ENCODE measurements at places on chromosomes 12 and 14.
A peak's percentile ranks its signal among the peaks of the same experiment; 100 is the strongest.

DNA sequence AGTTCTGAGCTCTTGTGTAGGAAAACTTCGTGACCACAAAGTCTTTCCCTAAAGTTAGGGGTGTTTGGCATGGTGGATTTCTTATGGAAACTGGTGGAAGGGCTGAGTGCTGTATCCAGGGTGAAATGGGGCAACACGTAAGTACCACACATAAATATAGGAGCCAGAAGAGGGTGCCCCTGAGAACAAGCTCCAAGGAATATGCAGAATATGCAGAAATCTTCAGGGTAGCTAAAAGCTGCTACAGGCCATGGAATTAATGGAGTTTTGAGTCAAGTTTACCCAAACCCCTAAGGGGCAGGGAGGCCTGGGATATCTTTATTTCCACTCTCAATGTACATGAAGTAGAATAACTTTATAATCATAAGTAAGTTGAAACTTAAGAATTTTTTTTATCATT lies 44.0 kb downstream of the ZNF664 start:
- DNase-seq: no peak

DNA sequence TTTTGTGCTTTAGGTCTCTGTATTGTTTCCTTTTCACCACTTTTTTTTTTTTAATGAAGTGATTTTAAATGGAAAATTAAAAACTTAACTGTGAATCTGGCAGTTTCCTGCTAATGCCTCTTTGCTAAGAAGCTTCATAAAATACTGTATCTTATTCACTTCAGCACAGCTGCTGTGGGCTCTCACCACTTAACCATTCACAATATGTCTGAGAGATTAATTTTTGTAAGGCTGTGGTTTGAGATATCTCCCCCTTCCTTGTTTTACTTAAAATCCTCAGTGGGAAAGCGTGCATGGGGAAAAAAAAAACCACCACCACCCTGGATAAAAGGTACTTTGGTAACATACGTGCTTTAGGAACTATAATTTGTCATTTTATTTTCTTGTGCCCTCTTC lies 115.9 kb downstream of the ETV6 start:
- DNase-seq: no peak

DNA sequence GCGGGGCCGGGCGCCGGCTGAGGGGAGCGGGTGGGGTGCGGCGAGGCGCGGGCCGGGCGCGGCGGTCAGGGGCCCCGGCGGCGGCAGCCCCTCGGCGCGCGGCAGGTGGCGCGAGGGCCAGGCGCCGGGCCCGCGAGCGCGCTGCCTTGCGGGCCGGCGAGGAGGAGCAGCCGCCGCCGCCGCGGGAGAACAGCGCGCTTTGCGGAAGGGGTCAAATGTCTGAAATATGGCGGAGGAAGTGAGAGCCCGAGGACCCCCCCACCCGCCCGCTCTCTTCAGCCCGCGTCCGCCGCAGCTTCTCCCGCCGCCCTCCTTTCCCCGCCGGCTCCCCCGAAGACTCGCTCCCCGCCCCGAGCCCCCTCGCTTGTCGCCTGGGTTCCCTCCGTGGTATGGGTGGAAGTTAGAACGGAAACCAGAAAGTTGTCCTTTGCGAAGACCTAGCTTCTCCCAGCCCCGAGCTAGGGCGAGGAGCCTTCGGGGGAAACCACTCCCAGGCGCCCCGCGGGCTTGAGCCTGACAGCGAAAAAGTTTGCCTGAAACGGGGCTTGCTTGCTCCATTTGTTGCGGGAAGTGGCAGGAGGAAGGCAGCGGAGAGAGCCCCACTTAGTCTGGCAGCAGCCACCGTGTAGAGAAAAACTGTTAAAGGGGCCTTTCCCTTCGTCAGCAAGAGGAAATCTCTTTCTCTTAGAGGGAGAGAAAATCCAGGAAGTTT lies 551 bp downstream of the RAP1B start:
- DNase-seq: peak; percentile 22

DNA sequence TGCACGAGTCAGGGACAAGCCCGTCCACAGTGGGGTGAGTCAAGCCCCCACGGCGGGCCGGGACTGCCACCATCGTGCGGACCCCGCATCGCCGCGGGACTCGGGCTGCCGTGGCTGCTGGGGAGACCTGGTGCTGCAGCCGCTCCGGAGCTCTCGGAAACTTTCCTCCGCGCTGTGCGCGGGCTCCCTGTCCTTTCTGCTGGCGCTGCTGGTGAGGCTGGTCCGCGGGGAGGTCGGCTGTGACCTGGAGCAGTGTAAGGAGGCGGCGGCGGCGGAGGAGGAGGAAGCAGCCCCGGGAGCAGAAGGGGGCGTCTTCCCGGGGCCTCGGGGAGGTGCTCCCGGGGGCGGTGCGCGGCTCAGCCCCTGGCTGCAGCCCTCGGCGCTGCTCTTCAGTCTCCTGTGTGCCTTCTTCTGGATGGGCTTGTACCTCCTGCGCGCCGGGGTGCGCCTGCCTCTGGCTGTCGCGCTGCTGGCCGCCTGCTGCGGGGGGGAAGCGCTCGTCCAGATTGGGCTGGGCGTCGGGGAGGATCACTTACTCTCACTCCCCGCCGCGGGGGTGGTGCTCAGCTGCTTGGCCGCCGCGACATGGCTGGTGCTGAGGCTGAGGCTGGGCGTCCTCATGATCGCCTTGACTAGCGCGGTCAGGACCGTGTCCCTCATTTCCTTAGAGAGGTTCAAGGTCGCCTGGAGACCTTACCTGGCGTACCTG lies 1.1 kb downstream of the PDE3A start:
- no peak for DNase-seq

- DNase-seq: no peak
Measured at GRCh38 chr12:32450768-32451167, 51.4 kb downstream of the FGD4 start.

DNA sequence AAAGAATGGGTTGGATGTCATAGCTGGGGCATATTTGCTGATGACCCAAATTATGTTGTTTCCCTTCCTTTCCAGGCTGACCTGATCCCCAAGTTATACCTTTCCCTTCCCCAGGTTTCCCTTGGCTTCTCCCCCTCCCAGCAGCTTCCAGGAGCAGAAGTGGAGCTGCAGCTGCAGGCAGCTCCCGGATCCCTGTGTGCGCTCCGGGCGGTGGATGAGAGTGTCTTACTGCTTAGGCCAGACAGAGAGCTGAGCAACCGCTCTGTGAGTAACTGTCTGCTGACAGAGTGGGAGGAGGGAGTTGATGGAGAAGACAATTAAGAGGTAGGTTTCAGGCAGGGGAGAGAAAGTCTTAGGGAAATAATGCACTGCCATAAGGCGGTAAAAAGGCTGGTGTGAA lies 25.0 kb downstream of the A2ML1 start:
- DNase-seq: no peak

DNA sequence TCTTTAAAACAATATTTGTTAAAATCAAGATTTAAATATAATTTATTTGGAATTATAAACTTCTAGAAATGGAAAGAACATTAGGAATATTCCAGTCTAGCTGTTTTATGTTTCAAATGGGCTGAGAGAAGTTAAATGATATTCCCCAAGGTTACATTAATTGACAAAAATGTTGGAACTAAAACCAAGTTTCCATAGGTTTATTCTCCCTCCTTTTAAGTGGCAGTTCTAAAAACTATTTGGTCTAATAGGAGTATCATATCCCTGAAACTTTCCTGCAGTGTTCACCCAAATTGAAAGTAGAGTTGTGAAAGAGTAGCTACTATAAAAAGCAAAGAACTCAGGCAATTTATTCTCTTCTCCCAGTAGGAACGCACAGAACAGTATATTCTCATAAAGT lies 1185.5 kb downstream of the LRFN5 start:
- DNase-seq: no peak

- no peak for DNase-seq
Measured at GRCh38 chr14:79670811-79671210, 540.5 kb downstream of the DIO2 start.

GRCh38 chr14:101087614-101088394 lies 184.3 kb upstream of the RTL1 start:
- no peak for DNase-seq

Data from NCI-H1436 (cell line).